ENCODE measurements at places on chromosomes 7 and 10.

DNA sequence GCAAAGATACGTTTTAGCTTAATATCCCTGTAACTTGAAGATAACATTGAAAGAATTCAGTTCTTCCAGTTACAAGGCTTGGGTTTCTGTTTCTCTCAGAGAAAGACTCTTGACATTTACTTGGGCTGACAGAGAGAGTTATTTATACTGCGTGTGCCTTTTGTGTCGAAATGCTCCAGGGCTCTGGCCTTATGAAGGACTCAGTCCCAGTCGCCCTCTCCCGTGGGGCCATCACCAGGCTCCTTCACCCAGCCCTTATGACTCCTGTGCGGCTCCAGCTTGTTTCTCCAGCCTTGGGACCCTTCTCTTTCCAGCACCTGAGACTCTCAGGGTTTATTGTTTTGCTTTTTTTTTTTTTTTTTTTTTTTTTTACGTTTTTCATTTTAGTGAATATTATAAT, 242.3 kb upstream of the DKK1 start:
- no peak for DNase-seq

GRCh38 chr10:78349165-78349516, 315.5 kb downstream of the RPS24 start:
- no peak for DNase-seq

- DNase-seq = no peak
Measured at GRCh38 chr10:68463365-68464093, 8.2 kb downstream of the DNA2 start.

DNA sequence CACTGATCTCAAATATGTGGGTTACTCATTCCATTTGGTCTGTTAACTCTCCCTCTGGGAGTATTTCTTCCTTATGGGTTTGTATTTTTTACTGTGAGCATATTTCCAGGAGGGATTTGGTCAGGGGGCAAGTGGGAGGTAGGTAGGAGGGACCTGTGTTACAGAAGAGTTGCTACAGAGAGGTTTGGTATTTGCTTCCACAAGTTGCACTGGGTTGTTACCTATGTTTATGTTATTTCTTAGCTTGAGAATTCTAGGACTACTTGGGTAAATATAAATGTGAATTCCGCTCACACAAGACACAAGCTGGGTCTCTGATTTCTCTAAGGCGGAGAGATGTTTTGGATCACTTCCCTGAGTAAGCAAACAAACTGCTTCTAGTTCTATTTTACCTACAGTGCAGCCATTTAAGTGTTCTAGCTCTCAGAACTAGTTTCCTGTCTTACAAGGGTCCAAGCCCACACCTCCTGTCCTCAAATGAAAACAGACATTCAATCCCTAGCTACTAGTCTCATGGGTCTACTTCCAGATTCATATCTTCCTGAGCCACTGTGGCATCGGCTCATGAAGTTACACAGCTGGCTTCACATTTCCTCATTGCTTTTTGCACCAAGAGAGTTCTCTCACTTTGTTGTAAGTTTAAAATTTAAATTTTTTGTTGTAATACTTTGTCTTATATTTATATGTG, 75.4 kb upstream of the PPP1R3C start:
- no peak for DNase-seq

- DNase-seq = no peak
Measured at GRCh38 chr10:132237871-132238270, 51.1 kb downstream of the DPYSL4 start.

DNA sequence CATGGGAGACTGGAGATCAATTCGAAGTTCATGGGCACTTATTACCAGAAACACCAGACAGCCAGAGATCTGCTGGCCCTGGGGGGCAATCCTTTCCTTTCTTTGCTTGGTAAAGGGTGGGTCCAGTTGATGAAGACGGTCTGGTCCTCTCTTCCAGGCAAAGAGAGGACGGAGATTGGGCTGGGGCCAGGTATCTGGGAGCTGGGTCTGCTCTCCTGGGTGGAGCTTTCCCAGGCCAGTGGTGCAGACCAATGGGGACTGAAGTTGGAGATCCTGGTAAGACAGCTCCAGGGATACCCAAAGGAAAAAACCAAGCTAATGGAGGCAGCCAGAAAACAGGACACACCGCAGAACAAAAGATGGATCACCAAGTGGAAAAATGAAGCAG, 18.3 kb downstream of the NOD1 start:
- no peak for DNase-seq

- no peak for DNase-seq
Measured at GRCh38 chr7:40945788-40946187, 757.1 kb downstream of the INHBA start.

GRCh38 chr10:17616403-17617030, 657 bp downstream of the HACD1 start:
- DNase-seq = peak; percentile 11

DNA sequence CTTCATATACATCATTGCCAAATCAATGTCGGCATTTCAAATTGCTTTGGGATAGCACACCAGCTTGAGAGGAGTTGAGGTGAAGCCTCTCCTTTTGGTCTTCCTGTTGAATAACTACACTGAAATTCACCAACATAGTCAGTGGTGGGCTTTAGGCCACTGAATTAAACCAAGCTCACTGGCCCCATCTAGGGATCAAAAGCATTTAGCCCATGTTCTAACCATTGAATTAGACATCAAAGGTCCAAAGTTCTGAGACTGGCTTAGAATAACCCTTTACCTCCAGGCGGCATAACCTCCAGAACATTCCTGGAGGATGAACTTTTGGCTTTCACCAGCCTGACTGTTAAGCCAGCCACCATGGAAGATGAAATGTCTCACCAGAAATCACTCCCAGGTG, 54.6 kb downstream of the BPGM start:
- DNase-seq = no peak

Data from amygdala (tissue), 56 donors.